Stimulated activated CD8-positive, alpha-beta memory T cell treated with anti-CD3 and anti-CD28 coated beads, Interleukin-4, amount 100 ng/mL, for 1 hour (primary cell): ENCODE measurements at places on chromosomes 7 and 10.

- DNase-seq, result no peak
Observed at GRCh38 chr7:73918926-73919693, 58.2 kb downstream of the TMEM270 start.

DNA sequence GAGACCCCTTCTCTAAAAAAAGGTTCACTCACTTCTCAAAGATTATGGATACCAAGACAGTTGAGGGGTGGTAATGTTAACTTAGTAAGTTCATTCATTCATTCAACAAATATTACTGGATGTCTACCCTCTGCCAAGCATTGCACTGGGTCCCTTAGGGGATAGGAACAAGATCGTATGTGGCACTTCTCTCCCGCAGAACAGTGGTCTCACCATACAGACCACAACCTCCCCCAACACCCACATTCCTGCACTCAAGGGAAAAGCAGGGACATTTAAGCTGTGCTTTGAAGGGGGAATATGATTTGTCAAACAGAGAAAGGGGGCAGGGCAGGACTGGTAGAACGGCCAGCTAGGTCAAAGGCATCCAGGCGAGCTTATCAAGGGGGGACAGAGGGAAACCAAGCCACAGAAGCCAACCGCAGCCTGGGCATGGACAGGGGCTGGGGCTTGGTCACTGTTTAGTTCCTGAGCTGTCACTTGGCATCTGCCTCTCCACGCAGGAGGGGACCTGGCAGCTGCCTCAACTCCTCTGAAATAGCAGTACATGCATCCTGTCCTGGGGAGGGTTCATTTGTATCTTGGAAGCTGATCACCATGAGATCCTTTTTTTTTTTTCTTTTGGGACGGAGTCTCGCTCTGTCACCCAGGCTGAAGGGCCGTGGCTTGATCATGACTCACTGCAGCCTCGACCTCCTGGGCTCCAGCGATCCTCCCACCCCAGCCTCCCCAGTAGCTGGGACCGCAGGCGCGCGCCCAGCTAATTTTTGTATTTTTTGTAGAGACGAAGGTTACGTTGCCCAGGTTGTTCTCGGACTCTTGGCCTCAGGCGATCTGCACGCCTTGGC is 949 bp upstream of the CLIP2 start:
- no peak for DNase-seq

- DNase-seq, result no peak
Observed at GRCh38 chr10:44981172-44982113, 2.8 kb upstream of the DEPP1 start.

DNA sequence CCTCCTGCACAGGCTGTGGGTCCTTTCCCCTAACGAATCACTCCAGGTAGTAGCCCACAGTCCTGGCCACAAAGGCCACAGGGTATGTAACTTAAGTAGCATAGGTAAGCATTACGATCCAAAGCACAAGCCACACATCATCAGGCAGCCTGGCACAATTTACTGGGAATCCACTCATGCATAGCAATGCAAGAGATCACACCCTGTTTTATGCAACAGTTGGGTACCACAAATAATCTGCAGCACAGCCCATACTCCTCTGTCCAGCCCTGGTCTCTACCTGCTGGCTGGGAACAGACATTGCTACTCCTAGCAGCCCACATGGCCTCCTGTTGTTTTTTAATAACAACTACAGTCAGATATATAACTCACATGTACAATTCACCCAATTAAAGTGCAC is 34.3 kb downstream of the SRPK2 start:
- no peak for DNase-seq

- DNase-seq, result no peak
Observed at GRCh38 chr7:151470711-151471110, 30.8 kb upstream of the CRYGN start.

GRCh38 chr7:106757846-106758245 is 96.9 kb upstream of the CCDC71L start:
- DNase-seq, result no peak

DNA sequence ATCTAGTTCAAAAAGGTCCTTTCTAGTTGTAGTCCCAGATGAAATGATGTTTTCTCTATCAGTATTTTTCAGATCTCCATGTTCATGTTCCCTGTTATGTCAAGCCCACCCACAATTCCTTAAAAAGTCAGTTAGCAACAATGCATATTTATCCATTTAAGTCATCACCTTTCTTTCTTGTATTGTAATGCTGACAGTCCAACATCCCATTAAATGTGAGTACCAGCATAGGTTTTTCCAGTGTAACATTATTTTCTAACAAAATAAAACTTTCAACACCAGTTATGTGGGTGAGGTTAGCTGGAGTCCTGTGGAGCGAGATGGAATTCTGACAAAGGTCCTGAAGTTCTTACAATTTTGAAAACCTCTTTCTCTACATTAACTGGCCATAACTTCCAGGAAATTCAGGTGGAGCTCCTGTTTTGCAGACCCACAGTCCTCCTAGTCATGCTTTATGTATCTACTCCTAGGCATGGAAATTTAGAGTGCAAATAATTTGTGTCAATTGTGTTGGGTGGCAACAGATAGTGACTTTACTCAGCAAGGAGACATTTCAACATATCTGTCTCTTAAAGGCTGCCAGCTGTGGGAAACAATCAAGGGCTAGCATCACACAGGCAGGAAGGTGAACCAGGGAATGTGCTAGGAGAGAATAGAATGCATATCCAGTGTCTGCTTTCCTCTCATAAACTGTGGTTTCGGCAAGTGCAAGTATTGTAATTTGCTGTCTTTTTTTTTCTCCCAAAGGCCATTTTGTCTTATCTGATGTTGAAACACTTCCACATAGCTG is 162.6 kb downstream of the MTERF1 start:
- DNase-seq, result no peak

- no peak for DNase-seq
Observed at GRCh38 chr7:114783508-114783907, 138.4 kb upstream of the MDFIC start.

DNA sequence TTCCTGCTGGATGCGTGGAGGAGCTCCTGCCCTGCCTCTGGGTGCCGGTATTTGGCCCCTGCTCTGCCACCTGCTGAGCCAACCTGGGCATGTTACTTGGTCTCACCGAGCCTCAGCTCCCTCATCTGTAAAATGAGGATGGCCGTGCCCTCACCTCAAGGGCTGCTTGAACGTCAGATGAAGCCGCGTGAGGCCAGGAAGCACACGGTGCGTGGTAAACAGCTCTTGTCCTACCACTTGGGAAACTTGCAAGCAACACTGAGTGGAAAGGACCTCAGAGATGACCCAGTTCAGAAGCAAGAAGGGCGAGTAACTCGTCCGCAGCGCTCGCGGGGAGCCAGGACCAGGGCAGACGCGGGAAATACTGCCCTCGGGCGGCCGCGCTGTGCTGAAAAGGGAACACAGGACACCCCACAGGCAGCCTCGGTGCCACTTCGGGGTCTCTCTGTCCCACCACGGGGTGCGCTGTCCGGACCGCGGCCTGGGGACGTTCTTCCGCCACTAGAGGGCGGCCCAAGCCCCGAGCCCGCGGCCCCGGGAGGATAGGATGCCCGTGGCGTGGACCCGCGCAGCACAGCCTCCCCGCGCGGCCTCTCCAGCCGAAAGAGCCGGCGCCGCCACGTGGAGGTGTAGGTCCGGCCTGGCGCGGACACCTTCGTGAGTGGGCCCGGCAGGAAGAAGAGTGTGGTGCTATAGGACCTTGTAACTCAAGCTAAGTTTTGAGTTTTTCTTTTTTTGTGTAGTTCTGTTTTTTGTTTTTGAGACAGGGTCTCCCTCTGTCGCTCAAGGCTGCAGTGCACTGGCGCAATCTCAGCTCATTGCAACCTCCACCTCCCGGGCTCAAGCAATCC is 94.1 kb downstream of the PRKAG2 start:
- peak; percentile 46 for DNase-seq

GRCh38 chr7:134482858-134483257 is 24.0 kb upstream of the AKR1B1 start:
- DNase-seq, result no peak

GRCh38 chr10:103691267-103691666 is 164.1 kb downstream of the SH3PXD2A start:
- no peak for DNase-seq

DNA sequence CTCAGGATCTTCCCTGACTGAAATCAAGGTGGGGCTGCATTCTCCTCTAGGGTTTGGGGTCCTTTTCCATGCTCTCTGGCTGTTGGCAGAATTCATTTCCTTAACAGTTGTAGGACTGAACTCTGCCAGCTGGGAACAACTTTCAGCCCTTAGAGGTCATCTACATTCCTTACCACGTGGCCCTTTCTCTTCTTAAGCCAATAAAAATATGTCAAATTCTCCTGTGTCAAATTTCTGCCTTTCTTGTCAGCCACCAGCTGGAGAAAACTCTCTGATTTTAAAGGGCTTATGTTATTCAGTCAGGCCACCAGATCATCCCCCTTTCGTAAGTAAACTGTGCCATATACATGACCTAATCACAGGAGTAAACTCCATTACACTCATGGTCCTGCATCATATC is 95.3 kb upstream of the IL6 start:
- DNase-seq, result no peak

- DNase-seq, result no peak
Observed at GRCh38 chr10:60646966-60647796, 131.1 kb upstream of the CDK1 start.

DNA sequence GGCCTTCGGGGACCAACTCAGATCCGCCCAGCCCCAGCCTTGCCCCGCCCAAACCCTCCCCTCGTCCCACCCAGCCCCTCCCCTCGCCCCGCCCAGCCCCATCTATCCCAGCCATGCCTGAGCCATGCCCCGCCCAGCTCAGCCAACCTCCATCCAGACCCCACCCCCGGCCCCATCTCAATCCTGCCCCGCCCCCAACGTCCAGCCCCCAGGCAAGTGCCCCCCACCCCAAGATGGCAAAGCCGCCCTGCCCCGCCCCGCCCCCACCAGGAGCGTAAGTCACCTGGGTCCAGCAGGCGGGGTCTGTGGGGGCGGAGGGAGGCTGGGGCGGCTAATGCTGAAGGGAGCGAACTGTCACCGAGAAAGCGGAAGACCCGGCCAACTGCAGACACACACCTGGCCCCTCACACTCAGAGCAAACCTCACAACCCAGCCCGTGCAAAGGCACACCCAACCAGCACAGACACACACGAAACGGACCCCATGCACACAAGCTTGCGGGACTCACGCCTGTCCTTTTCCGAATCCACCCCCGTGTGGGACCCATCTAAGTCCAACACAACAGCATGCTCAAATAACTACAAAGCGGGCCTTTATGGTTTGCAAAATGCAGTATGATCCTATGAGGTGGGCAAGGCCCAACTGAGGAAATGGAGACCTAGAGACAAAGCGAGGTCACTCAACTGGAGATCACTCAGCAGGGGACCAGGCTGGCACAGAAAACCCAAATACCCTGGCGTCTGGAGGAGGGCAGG is 11.5 kb upstream of the OGA start:
- no peak for DNase-seq

DNA sequence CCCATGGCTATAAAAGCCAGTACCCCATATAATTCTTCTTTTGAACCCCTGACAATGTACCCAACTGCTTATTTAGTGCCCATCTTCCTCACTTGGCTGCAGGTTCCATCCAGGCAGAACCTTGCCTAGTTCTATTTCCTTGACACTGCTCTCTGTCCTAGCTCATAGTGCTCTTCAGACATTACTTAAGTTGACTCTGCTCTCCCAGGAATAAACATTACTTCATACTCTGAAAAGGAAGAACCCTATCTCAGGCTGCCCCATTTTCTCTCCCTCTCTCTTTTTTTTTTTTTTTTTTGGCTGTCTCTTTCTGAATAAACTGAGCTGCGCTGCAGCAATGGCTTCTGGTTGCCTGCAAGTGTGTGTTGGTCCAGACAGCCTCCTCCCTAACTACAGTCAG is 21.0 kb downstream of the ACTA2 start:
- DNase-seq, result no peak

DNA sequence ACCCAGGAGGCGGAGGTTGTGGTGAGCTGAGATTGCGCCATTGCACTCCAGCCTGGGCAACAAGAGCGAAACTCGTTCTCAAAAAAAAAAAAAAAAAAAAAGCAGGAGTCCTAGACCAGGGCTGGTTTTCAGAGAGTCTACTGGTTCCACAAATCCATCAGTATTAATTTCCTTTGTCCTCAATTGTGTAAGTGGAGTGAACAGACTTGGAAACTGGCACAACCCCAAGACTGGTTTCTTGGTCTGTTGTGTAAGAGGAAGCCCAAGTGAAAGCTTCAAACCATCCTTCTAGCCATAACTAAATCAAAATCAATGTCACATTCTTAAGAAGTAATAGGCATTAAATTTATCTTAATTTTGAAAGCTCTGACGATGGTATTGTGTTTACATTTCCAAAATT is 213.6 kb downstream of the DGKI start:
- no peak for DNase-seq

GRCh38 chr10:60809157-60809556 is 30.9 kb downstream of the CDK1 start:
- DNase-seq, result no peak

DNA sequence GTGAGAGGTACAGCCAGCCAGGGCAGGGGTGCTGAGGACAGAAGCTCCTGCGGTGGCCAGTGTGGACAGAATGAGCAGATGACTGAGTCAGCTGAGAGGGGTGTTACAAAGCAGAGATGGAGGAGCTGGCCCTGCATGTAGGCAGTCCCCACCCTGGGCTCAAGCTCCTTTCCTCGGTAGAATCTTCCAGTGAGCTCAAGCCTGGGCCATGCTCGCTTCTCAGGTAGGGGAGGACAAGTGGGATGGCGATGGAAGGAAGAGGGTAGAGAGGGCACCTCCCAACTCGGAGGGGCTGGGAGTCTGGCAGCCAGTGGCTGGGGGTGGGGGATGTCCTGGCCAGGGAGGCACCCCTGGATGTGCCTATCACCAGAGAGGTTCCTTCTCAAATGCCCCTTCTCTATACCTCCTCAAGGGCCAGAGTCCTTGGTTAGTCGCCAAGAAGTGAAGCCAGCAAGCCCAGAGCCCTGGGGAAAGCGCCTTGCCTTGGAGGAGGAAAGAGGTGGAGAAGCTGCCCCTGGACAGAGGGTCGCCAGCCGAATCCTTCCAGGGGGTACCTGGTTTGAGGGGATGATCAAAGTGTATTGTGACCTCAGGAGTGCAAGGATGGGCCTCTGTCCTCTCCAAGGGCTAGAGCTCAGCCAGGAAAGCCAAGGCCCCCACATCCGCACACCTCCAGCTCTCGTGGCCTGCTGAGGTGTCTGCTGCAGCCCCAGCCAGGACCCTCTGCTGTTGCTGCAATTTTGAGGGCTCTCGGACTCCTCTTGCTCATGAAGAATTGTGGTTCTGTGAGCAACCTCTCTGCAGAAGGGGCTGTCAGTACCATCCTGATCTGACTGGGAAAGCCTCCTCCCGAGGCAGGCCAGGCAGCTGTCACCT is 88.6 kb upstream of the MACROH2A2 start:
- DNase-seq, result no peak

- no peak for DNase-seq
Observed at GRCh38 chr7:45122975-45123860, 11.7 kb upstream of the TBRG4 start.

GRCh38 chr7:19972876-19973275 is 199.5 kb upstream of the TMEM196 start:
- DNase-seq, result no peak

DNA sequence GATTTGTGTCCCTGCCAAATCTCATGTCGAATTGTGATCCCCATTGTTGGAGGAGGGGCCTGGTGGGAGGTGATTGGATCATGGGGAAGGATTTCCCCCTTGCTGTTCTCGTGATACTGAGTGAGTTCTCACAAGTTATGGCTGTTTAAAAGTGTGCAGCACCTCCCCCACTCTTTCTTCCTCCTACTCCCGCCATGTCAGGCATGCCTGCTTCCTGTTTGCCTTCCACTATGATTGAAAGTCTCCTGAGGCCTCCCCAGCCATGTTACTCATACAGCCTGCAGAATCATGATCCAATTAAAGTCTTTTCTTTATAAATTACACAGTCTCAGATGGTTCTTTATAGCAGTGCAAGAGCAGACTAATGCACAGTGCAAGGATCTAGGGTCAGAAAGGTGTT is 75.4 kb downstream of the CALD1 start:
- no peak for DNase-seq

- no peak for DNase-seq
Observed at GRCh38 chr7:139034855-139035585, 822 bp downstream of the ZC3HAV1L start.
